ENCODE measurements at places on chromosomes 11 and 22.

DNA sequence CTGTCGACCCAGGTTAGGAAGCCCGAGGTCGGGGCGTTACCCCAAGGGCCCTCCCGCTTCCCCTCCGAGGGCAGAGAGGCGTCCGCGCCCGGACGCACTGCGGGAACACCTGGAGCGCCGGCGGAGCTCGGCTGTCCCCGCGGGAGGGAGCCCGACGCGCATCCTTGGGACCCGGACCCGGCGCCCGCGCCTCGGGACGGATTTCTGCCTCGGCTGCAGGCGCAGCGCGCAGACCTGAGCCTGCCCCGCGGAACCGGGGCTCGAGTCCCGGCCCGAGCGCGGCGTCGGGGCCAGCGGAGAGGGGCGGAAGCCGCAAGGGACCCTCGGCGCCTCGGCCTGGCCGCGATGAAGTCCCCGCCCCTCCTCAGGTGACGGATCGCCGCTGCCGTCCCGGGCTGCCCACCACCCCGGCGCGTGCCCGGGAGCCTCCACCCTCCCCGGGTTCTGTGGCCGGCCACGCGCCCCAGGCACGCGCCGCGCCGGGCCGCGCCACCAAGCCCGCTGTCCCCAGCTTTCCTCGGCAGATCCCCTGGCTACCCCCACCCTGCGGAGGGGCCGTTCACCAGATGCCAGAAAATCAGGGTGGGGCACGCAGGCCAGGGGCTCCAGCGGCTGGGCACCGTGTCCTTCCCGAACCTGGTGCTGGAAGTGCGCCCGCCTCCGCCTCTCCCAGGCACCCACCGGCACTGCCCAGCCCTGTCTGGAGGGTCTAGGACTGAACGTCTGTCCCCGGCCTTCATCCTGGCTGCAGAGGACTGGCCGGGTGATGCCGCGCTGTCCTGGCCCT, 410 bp downstream of the GLB1L3 start:
- no peak for DNase-seq

GRCh38 chr11:1472180-1473005, 14.2 kb downstream of the MOB2 start:
- DNase-seq = no peak

GRCh38 chr11:64697663-64698375, 25.2 kb downstream of the NRXN2 start:
- no peak for DNase-seq

DNA sequence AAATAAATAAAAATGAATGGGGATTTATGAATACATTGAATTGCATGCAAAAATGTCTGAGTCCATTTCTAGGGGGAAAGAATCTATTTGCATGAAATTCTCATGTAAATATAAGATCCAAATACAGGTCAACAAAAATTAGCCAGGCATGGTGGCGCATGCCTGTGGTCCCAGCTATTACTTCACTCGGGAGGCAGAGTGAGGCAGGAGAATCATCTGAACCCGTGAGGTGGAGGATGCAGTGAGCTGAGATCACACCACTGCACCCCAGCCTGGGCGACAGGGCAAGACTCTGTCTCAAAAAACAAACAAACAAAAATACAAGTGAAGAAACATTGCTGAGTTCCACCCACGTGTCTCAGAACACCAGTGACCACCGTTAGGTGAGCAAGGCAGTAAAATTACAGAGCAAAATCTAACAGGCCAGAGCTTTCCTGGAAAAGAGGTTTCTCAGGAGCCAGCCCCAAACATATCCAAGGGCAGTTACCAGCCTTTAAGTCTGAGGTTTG, 17.3 kb downstream of the PACSIN2 start:
- DNase-seq = no peak

- no peak for DNase-seq
Measured at GRCh38 chr11:64484191-64485022, 106.6 kb upstream of the SLC22A12 start.
